ENCODE measurements at places on chromosomes 3 and 15. TPM values are rescaled to one million over a fixed set of nuclear protein-coding genes. Genes with fewer than 3 reads are reported as not detected.
A peak's percentile ranks its signal among the peaks of the same experiment; 100 is the strongest.

DNA sequence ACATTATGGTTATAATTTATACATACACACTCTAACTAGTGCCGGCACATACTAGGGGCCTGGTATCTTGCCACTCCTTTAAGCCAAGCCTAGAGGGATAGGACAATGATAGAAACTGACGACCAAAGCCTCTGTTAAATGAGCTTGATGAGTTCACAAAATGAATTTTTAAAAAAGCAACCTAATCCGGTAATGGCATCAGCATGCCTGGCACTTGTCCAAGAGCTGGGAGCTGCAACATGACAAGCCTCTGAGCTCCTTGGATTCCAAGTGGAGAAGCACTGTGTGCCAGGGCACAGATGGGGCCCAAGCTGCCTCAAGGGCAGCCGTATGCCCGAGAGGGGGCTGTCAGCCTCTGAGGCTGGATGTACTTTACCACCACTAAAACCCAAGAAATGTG, 9.7 kb downstream of the ETV5 start:
- DNase-seq = peak; percentile 47
- H3K27me3 ChIP-seq = peaks cover 23% of the 10 kb centered on the region

DNA sequence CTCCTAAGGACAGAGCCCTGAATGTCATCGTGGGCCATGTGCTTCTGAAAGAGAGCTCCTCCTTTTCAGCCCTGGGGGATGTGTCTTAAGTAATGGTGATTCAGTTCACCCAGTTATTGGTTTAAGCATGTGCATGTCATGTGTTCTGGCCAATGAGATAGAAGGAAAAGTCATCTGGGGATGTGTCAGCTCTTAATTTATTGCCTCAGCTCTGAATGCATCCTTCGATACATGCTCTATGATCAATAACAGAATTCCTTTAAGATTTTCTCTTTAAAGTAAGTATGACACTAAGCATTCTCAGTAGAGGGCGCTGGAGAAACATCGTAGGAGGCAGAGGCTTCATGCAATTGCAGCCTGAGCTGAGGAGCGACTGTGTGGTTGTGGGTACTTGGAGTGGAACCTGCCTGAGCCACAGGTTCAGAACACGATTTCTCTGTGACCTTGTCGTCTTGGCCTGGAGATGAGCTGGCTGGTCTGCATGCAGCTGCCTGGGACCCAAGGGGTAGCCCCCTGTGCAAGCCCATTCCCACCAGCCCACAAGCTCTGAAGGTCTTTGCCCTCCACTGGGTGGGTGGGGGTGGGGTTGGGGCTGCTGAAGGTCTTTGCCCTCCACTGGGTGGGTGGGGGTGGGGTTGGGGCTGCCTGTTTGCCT, 69.5 kb downstream of the C3orf38 start:
- H3K4me3 ChIP-seq = no peak overlapping the region
- no peaks in the 10 kb centered on the region for H3K4me1 ChIP-seq
- DNase-seq = peak; percentile 55

DNA sequence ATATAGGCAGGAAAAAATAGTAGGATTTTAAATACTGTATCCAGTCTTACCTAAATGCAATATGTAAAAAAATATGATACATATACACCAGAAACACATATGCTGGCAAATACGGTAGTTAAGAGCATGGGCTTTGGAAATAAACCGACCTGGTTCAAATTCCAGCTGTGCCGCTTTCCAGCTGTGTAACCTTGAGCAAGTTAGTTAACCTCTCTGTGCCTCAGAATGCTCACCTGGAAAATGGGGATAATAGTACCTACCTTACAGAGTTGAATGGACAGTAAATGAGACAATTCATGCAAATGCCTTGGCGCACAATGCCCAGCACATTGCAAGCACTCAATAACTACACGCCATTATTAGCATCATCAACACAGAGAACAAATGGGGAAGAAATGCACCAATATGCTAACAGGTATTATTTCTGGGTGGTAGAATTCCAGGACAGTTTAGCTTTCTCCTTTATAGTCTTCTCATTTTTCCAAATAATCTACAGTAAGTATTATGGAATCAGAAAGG, 50.6 kb downstream of the SUMF1 start:
- no peak for DNase-seq
- H3K36me3 ChIP-seq = peaks cover 11% of the 10 kb centered on the region
- H3K4me3 ChIP-seq = no peak overlapping the region

The KIF15 gene
- 10.6 TPM for total RNA-seq

The UQCC5 gene
- total RNA-seq = 13.0 TPM

The TUSC7 gene
- not detected for total RNA-seq
